ENCODE measurements at places on chromosomes 5 and 9. TPM values are rescaled to one million over a fixed set of nuclear protein-coding genes. Genes with fewer than 3 reads are reported as not detected.

DNA sequence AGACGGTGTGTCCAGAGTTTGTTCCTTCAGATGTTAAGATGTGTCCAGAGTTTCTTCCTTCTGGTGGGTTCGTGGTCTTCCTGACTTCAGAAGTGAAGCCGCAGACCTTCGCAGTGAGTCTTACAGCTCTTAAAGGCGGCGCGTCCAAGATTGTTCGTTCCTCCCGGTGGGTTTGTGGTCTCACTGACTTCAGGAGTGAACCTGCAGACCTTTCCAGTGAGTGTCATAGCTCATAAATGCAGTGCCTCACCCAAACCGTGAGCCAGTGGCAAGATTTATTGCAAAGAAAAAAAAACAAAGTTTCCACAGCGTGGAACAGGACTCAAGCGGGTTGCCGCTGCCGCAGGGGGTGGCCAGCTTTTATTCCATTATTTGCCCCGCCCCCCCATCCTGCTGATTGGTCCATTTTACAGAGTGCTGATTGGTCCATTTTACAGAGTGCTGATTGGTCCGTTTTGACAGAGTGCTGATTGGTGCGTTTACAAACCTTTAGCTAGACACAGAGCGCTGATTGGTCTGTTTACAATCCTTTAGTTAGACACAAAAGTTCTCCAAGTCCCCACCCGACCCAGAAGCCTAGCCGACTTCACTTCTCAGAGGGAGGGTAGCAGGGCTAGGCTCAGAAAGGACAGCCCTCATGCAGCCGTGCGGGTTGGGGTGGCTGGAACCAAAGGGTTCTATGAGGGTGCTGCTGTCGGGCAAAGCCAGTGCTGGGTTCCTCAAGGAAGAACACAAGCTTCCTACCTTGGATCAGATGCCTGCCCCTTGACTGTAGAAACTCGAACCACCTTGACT lies 9.1 kb upstream of the RNF130 start:
- no peak for DNase-seq

DNA sequence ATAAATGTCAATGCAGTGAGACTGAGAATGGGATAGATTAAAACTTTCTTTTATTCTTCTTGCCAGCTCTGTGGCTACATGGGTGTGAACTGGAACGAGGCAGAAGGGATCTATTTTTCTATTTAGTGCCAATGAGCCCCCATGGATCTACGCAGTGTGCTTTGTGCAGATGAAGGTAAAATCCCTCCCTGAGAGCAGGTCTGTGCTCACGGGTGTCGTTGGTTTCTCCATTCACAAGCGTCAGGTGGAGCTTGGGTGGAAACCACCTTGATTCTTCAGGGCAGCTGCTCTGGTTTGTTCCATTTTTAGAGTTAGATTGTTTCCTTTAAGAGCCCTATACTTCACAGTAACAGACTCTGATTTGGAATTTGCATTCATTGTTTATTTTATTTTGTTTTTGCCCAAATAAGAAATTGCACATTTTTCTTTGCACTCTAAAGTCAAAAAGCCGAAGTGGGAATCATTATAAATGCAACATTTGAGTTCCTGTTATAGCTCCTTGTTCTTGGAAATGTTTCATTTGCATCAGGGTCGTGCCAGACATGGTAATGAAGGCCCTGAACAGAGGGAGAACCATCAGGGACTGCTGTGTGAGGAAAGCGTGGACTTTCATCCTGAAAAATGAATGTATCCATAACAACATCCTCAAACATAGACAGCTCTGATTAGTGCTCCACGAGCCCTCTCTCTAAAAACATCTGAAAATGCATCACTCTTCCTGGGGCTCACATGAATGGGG lies 31.1 kb upstream of the BICD2 start:
- DNase-seq, result no peak

DNA sequence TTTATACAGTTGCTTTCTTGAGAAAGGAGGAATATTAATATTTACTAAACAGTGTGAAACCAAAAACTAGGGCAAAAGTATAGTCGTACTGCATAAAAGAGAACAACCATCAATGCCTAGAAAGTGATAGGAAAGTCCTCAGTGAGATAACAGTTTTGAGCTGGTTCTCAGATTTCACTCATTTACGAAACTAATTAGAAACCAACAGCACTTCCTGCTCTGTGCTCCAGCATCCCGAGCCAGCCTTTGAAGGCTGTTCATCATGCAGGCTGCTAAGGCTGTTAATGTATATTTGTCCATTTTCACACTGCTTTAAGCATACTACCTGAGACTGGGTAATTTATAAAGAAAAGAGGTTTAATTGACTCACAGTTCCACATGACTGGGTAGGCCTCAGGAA lies 2039.9 kb downstream of the EFNA5 start:
- no peak for DNase-seq

DNA sequence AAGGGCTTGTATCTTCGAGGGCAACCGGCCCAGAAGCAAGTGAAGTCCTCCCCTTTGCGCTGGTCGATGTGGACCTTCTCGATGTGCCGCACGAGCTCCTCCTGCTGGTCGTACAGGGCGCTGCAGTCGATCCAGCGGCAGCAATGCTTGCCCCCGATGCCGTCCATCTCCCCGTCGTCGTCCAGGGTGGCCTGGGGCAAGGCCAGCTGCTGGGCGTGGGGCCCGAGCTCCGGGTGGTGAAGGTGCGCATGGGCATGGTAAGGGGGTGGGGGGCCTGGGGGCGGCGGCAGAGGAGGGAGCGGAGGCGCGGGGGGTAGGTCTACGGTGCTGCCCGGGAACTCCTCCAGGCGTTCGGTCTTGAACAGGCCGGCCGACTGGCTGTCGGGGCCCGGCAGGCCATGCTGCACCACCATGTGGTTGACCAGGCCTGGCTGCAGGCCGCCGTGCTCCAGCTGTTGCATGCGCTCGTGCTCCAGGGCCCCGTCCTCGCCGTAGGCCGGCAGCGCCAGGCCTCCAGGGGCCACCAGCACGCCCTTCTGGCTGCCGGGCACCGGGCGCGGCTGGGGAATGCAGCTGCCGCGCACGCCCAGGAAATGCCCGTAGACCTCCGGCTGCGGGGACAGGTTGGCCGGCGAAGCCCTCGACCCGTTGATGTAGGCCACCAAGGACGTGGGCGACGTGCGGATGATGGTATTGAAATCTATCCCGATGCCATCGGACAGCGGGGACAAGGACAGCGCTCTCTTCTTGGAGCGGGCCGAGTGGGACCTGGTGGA lies 181.8 kb downstream of the GLIS3 start:
- no peak for DNase-seq

DNA sequence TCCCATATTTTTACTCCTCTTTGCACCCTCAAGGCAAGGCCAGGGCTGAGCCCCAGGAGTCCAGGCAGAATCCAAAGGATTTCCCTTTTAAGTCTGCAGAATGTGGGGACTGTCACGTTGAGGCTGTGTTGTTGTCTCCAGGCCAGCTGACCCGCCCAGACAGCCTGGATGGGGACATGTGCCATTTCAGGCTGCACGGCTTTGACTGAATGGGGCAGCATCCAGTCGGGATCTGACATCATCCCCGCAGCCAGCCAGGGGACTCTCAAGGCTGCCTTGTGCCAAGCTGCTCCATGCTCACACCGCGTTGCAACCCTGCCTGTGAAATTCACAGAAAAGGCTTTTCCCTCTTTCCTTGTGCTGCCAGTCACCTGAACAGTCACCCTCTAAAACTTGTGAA lies 2.2 kb upstream of the ZNF366 start:
- DNase-seq, result no peak

GRCh38 chr9:7976167-7976755 lies 176.7 kb upstream of the DMAC1 start:
- peak; percentile 89 for DNase-seq

DNA sequence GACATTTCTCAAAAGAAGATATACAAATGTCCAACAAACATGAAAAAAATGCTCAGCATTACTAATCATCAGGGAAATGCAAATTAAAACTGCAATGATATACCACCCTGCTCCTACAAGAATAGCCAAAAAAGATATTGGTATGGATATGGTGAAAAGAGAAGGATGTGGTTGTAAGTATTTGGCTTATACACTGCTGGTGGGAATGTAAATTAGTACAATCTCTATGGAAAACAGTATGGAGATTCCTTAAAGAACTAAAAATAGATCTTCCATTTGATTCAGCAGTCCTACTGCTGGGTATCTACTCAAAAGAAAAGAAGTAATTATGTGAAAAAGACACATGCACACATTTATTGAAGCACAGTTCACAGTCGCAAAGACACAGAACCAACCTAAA lies 67.6 kb upstream of the RUSC2 start:
- DNase-seq, result no peak

- peak; percentile 82 for DNase-seq
Observed at GRCh38 chr5:136080483-136081216, 51.9 kb downstream of the TGFBI start.

DNA sequence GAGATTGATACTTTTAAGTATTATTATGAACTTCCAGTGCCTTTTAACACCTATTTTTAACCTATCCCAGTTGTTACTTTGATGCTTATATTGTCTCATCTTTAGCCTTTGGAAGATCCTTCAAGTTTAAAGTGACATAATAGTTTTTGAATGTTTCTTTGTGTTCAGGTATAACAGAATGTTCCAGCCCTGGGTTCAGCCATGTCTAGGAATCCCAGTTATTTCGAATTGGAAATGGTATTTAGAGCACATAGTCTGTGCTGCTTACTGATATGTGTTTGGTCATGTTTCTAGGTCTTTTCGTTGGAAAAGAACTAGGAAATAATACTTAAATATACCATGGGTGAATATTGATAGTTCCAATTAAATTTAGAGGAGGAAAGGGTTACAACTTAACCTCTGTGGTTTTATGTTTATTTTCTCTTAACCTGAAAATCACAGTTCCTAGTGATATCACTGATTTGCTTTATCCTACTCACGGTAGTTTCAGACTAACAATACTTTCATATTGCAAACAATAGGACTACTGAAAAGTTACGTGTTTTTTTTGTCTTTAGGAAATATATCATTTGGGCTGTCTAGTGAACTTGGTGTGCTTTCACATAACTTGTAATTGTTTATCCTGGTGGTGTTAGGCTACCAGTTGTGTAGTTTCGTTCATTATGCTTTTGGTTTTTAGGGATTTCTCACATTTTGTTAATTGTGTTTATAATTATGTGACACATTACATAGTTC lies 37.8 kb downstream of the UHRF2 start:
- DNase-seq, result no peak

DNA sequence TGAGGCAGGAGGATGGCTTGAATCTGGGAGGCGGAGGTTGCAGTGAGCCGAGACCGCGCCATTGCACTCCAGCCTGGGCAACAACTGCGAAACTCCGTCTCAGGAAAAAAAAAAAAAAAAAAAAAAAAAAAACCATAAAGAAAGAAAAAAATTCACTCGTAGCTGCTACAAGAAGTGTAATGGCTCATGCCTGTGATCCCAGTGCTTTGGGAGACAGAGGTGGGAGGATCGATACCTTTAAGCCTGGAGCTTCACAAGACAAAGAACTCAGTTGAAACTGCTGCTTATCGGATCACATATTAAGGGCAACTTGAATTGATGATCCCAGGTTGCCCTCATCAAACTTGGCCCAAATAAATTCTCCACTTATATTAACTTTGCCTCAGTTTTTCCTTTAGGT lies 1.0 kb upstream of the ZCCHC7 start:
- no peak for DNase-seq

DNA sequence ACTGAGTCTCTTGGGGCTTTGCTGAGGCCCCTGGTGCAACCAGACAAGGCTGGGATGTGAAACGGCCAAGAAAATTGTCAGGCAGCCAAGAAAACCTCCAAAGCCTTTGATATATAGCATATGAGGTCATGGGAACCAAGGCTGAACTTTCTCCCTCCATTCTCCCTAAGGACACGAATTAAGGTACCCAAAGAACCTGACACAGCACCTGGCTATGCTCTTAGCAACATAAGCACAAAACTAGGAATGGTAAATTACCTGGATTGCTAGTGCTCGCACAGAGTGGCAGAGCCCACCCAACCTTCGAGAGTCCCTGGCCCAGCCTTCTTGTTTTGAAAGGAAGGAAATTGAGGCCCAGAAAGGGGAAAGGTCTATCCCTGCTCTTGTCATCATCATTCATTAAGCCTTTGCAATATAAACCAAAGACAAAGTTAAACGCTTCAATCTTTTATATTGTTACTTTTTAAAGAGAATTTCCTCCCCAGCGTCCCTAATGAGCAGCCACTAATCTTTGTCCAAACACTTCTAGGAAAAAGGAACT lies 220.0 kb upstream of the NR4A3 start:
- DNase-seq, result no peak

DNA sequence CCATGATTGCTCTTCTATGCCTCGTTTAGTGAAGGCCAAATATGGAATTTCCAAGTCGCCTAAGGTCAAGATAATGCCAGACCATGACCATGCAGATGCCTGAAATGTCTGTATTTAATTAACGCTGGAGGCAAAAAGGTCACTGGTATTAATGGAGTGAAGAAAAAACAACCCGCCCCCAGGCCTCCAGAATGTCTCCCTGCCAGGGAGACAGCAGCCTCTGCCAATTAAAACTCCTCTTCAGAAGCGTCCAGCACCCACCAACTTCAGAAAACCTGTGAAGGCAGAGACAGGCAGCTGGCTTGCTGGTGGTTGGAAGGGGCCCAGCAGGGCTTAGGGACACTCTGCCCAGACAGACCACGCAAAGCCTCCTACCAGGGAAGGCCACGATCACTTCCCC lies 94.4 kb downstream of the VAV2 start:
- no peak for DNase-seq

- no peak for DNase-seq
Observed at GRCh38 chr5:10059556-10059955, 190.1 kb downstream of the ATPSCKMT start.

GRCh38 chr5:73690015-73690414 lies 64.0 kb downstream of the ARHGEF28 start:
- DNase-seq, result no peak

GRCh38 chr5:141199359-141200235 lies at the start of gene PCDHB11:
Gene PCDHB11 (plus strand): TSS chr5:141199627. CDS start chr5:141199775, 148 bp downstream.
- no peak for DNase-seq

Gene PBX3
- total RNA-seq, result 34.6 TPM

Gene CEMIP2
- total RNA-seq, result 1.2 TPM

Gene PLAC8L1
- not detected for total RNA-seq

Gene ACOT12
- not detected for total RNA-seq

Gene GMCL2
- total RNA-seq, result not detected

Gene CSF2
- total RNA-seq, result 0.85 TPM

Gene HACD4
- total RNA-seq, result 5.8 TPM

Gene CTXN3
- total RNA-seq, result not detected

All from GM12878 (cell line).